ENCODE measurements at places on chromosomes 2 and 18. TPM values are rescaled to one million over a fixed set of nuclear protein-coding genes. Genes with fewer than 3 reads are reported as not detected.

RESP18 gene
- total RNA-seq: not detected

FAM228A gene
- not detected for total RNA-seq

REG1B gene
- total RNA-seq: not detected

ZNF519 gene
- 31.4 TPM for total RNA-seq

EVX2 gene
- total RNA-seq: 0.10 TPM

MPPE1 gene
- 35.8 TPM for total RNA-seq

SERPINB13 gene
- total RNA-seq: 3.7 TPM

FOXD4L1 gene
- total RNA-seq: not detected

PTPRN gene
- total RNA-seq: 17.5 TPM

KDSR gene
- total RNA-seq: 52.7 TPM

MOB1A gene
- total RNA-seq: 108 TPM

GIGYF2 gene
- 60.7 TPM for total RNA-seq

ZNF804A gene
- 2.0 TPM for total RNA-seq

DNAH7 gene
- total RNA-seq: 1.4 TPM

KIF5C gene
- 38.9 TPM for total RNA-seq

SERPINB11 gene
- 1.4 TPM for total RNA-seq

POMC gene
- 1.5 TPM for total RNA-seq

CCBE1 gene
- 51.3 TPM for total RNA-seq

RMND5A gene
- total RNA-seq: 45.0 TPM

NUP35 gene
- 14.4 TPM for total RNA-seq

MOB4 gene
- total RNA-seq: 27.3 TPM

FIGN gene
- 8.6 TPM for total RNA-seq

VIT gene
- total RNA-seq: 1.4 TPM

ANTXR1 gene
- total RNA-seq: 69.5 TPM

SCYGR4 gene
- total RNA-seq: not detected

DNER gene
- total RNA-seq: 15.9 TPM

SCRN3 gene
- 25.9 TPM for total RNA-seq

C2orf92 gene
- total RNA-seq: 9.0 TPM

THUMPD2 gene
- 11.7 TPM for total RNA-seq

UGT1A6 gene
- total RNA-seq: 0.52 TPM

RTP5 gene
- total RNA-seq: not detected

SF3B6 gene
- 102 TPM for total RNA-seq

CD226 gene
- total RNA-seq: 0.92 TPM

CHRNG gene
- total RNA-seq: 0.87 TPM

CCDC68 gene
- not detected for total RNA-seq

PLB1 gene
- total RNA-seq: 3.4 TPM

CD207 gene
- not detected for total RNA-seq

SEMA4F gene
- 7.1 TPM for total RNA-seq

LONRF2 gene
- 8.9 TPM for total RNA-seq

GKN2 gene
- total RNA-seq: not detected

RND3 gene
- total RNA-seq: 169 TPM

RIT2 gene
- total RNA-seq: not detected

B4GALT6 gene
- total RNA-seq: 35.9 TPM

KIAA2012 gene
- total RNA-seq: 1.3 TPM

TGFA gene
- 6.8 TPM for total RNA-seq

EPG5 gene
- total RNA-seq: 27.9 TPM

ATOH8 gene
- 13.7 TPM for total RNA-seq

CD8B2 gene
- 0.31 TPM for total RNA-seq

GAD1 gene
- total RNA-seq: 1.7 TPM

DES gene
- total RNA-seq: 1.4 TPM

ESPNL gene
- total RNA-seq: 0.12 TPM

CCDC93 gene
- 36.7 TPM for total RNA-seq
